Right ventricle myocardium superior (tissue), 1 donor: ENCODE measurements at places on chromosomes 1 and 21.

DNA sequence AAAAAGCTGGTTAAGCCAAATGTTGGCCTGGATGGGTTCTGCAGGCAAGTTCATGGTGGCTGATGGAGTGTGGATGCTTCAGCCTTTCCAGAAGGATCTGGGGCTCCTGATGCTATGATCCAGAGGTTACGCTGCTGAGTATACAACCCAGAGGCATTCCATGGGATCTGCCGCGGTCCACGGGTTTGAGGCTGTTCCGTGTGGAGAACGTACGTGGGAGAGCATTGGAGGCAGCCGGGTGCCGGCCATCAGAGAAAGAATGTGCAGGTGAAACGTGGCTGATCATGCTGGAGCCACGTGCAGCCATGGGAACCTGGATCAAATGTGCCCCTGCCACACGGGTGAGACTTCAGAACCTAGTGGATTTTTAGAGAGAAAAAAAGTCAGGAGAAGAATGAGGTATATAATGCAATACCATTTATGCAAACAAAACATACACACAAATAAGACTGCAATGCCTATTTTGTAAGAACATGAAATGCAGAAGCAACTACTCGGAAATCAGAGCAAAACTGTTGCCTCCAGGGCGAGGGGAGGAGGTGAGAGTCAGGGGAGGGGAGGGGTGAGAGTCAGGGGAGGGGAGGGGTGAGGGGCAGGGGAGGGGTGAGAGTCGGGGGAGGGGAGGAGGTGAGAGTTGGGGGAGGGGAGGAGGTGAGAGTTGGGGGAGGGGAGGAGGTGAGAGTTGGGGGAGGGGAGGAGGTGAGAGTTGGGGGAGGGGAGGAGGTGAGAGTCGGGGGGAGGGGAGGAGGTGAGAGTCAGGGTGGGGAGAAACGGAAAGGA, 116.5 kb upstream of the C1orf174 start:
- DNase-seq = no peak

DNA sequence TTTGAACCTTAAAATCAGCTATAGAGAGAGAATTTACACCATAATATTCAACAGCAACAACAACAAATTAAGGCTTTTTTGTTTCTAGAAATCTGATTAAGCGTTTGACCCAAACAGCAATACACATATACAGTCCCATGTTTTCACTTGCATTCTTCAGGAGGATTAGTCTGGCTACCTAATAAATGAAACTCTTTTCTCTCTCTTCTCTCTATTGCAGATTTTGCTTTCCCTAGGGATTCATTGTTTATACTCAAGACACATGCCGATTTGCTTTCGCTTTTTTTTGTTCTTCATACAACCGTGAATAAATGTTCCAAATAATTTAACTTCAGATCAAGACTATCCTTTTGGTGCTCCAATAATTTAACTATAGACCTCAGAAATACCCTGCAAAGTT, 162.4 kb upstream of the PTBP2 start:
- no peak for DNase-seq

- DNase-seq = no peak
These were observed 38.6 kb downstream of the LHX4 start for GRCh38 chr1:180268556-180269075.

- DNase-seq = no peak
These were observed 21.3 kb downstream of the MIIP start for GRCh38 chr1:12040457-12041051.

DNA sequence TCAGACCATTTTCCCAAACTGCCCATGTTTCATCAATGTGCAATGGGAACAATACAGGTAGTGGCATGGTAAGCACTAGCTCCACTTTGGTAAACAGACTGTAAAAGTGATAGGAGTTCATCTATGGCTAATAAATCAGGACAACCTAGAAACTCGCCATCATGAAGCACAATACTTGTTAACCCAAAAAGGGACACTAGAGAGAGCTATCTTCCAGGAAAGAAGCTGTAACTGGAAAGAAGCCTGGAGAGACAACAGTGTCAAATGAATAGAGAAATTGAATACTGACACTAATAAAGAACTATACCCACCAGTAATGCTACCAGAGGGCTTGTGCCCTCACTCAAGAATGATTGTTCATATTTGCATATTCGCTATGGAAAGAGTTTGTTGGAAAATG, 164.7 kb upstream of the RGS18 start:
- no peak for DNase-seq

DNA sequence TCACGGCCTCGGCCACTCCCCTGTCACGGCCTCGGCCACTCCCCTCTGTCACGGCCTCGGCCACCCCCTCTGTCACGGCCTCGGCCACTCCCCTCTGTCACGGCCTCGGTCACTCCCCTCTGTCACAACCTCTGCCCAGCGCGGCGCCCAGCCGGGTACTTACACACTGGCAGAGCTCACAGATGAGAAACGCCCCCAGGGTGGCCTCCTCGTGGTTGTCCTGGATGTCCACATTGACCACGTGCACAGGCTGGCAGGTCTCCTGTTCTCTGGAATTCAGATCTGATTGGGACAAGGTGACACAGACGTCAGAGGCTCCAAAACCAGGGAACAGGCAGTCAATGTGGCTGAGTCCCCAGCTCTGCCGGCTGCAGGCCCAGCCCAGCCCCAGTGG, 3.3 kb upstream of the TMEM240 start:
- peak; percentile 90 for DNase-seq

- DNase-seq = no peak
These were observed 47.1 kb downstream of the CACHD1 start for GRCh38 chr1:64516803-64517568.

- no peak for DNase-seq
These were observed 738.5 kb upstream of the CHRM3 start for GRCh38 chr1:238647877-238648276.

- no peak for DNase-seq
These were observed 55.7 kb downstream of the WNT9A start for GRCh38 chr1:227891955-227892488.

DNA sequence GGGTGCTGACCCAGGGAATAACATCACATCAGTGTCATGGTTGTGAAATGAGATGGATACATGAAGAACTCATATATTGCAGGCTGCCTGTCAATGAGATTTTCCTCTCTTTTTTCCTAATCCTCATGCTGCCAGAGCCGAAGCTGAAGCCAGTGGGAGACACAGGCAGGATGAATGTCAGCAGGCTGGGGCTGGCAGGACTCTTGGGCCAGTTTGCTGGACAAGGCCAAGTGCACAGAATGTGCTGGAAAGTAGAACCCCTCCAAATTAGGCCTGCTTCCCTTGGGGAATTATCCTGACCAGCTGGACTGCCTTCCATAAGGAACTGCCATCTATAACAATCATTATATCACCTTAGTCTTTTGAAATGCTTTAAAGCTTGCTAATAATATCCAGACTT, 31.4 kb downstream of the SLC44A3 start:
- no peak for DNase-seq

GRCh38 chr1:42137766-42138165, 15.4 kb upstream of the GUCA2B start:
- no peak for DNase-seq

DNA sequence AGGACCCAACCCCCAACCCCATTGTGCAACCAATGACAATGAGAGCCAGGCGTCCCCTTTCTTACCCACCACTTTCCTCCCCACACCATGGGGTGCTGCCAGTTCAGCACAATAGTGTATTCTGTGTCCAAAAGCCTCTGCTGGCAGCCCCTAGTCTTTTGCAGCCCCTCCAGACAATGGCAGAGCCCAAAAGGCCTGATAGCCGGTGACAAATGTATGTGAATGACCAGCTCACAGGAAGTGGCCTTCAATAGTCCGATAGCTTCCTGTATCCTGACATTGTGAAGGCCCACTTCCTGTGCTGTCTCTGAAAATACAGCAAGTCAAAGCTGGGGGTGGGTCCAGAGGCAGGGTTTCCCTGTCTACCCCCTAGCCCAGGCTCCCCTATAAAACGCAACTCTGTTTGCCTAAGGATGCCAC, 16.6 kb downstream of the SMIM12 start:
- DNase-seq = no peak

- no peak for DNase-seq
These were observed 225.9 kb downstream of the SPATA17 start for GRCh38 chr1:217857061-217857460.

DNA sequence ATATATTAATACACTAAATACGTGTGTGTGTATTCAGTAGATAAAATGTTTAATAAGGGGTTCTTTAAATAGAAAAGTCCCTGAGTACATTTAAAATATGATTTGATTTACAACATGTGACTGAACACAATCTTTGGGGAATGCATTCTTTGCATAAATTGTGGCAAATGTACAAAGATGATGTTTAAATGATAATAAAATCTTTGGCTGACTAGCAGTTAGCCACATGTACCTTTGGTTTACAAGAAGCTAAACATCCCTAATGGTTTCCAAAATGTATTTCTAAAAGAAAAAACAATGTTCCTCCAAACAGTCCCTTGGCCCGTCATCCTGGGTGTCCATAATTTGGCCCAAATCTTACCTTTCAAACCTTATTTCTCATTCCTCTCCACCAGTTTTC, 106.4 kb upstream of the MARK1 start:
- no peak for DNase-seq

DNA sequence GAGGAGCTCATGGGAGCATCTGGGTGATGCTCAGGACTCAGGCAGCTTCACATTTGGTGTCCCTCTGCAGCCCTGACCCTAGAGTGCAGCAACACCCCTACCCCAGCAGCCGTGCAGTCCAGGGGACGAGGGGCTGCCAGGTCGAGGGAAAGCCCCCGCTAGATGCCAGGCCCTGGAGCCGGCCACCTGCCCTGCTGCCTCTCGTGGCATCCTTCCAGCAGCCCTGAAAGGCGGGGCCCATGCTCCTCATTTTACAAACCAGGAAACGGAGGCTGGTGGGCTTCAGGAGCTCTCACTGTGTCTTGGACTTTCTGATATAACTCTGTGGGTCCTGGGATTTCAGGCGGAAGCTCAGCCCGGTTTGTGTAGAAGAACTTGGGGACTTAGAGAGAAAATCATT, 120.5 kb upstream of the WNT4 start:
- DNase-seq = no peak

GRCh38 chr21:21439761-21440160, 441.6 kb downstream of the NCAM2 start:
- no peak for DNase-seq

DNA sequence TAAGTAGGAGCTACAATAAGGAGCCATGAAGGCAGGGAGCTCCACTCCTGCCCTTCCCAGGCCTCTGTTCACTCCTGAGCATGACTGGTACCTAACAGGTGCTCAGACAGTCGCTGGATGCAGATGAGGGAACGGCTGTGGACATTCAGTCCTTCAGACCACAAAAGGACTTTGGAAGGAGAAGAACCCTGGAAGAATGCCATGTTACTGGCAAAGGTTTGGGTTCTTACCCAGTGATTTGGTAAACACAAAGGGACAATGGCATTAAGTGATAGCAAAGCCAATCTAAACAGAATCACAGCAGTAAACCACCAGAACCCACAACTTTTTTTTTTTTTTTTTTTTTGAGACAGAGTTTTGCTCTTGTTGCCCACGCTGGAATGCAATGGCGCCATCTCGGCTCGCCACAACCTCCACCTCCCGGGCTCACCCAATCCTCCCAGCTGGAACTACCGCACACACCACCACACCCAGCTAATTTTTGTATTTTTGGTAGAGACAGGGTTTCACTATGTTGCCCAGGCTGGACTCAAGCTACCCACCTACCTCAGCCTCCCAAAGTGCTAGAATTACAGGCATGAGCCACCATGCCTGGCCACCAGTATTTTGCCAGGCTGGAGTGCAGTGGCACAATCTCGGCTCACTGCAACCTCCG, 7.5 kb upstream of the CBR3 start:
- DNase-seq = no peak

GRCh38 chr1:111290630-111291029, at the start of gene CHIA:
TSS of gene CHIA (plus strand) at chr1:111290851. CDS start at chr1:111310468, 19,617 bp downstream.
- DNase-seq = peak; percentile 40

DNA sequence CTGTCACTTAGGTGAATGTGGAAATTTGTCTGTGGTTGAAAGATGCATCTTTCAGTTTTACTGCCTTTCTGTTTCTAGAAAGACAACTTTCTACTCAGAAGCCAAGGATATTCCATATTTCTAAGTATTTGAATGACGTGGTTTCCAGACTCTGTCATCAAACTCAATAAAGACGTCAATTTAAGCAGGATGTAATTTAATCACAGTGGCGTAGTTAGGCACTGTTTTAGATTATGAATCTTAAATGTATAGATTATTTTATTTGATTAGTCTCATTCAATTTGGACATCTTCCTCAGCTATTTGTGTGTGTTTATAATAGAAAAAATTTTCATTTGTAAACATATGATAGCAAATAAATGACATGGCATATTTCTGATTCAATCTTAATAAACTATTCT, 298.9 kb downstream of the RYR2 start:
- DNase-seq = no peak

GRCh38 chr1:34781844-34782391, 904 bp downstream of the GJB3 start:
- no peak for DNase-seq

GRCh38 chr21:14869984-14870852, 194.6 kb downstream of the NRIP1 start:
- no peak for DNase-seq

GRCh38 chr1:156497078-156497742, 3.4 kb downstream of the MEF2D start:
- no peak for DNase-seq

GRCh38 chr1:213934649-213935048, 53.1 kb upstream of the PROX1 start:
- DNase-seq = peak; percentile 79

DNA sequence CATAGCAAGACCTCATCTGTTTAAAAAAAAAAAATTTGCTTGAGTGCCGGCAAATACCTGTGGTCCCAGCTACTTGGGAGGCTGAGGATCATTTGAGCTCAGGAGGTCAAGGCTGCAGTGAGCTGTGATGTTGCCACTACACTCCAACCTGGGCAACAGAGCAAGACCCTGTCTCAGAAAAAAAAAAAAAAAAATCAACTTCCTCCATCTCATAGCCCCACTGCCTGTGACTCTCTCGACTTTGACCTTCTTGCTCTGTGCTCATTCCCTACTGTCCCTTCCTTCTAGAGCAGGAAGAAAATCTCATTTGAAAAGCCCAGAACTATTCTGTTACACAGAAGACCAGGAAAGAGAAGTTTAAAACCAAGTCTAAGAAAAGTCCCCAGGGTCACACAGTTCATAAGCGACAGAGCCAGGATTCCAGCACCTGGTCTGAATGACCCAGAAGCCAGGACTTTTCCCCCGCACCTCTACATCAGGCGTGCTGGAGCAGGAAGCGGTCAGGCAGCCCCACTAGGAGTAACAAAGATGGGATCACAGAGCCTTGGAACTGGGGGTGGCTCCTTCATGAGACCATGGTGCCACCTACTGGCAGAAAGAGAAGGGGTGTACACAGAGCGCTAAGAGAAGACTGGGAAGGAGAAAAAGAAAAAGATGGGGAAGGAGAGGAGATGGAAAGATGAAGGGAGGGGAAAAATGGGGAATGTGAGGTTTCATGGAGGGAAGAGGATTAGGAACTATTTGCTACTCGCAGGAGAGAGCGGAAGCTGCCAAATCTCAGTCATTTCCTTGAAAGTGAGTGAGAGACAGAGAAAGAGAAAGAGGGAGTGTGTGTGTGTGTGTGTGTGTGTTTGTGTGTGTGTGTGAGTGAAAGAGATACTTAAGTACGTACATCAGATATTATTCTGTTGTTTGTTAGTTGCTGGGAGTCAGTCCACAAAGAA, 3.1 kb upstream of the P3R3URF start:
- peak; percentile 70 for DNase-seq

GRCh38 chr21:46055863-46056281, 42.0 kb upstream of the COL6A2 start:
- DNase-seq = no peak

GRCh38 chr21:33608559-33608958, 20.1 kb upstream of the DONSON start:
- no peak for DNase-seq
